Activated T-cell treated with anti-CD3 and anti-CD28 coated beads, Interleukin-2, amount 50 U/mL, for 4 hours (primary cell): ENCODE measurements at places on chromosomes 3 and 15.

GRCh38 chr15:52680041-52680391 is 828 bp upstream of the ATOSA start:
- no peak for DNase-seq

DNA sequence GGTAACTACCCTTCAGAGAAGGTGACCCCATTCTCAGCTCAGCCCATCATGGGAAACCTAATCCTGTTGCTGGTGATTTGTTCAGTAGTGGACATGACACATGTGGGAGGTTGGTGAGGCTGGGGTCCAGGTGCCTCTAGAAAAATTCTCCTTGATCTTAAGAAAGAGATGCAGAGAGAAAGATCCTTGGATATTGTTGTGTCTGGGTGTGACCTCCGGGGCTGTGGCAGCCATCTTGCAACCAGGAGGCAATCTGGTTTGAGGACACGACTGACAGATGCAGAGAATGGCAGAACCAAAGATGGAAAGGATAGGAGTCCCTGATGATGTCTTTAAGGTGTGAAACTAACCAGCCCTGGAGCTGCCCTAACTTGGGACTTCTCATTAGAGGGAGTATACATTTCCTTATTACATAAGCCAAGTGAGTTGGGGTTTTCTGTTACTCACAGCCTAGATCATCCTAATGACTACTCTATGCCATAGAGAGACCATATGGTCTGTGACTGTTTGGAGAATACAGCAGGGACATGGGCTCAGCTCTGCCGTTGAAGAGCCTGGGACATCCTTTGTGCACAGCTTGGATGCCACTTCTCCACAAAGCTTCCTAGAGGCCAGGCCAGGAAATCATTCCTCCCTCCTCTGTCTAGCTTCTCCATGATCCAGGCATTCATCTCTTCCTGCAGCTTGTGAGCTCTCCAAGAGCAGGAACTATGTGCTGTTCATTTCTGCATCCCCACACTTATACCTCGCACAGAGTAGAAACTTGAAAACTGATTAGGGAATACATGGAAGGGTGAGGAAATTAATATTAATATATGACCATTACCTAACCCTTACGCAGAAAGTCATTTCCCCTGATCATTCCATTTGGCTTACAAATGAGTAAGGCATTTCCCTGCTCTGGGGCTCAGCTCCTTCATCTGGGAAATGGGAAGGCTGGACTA is 45.9 kb downstream of the HRH1 start:
- no peak for DNase-seq

GRCh38 chr15:96351761-96352603 is 21.5 kb downstream of the NR2F2 start:
- DNase-seq: no peak

DNA sequence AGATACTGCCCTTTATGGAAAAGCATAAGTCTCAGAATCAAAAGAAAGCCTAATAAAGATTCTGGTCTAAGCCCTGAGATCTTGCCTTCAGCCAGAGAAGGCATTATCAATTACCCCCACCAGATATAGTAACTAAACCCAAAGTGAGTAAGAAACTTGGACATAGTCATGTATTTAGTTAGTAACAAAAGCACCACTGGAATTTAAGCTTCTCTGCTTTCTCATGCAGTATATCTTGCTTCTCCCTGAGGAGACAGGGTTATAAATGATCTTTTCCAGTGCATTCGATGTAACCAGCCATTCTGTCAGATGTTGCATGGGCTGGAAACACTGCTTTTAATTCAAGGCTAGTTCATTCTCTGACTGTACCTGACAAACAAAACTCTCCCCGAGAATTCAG is 946.7 kb downstream of the NAALADL2 start:
- no peak for DNase-seq

DNA sequence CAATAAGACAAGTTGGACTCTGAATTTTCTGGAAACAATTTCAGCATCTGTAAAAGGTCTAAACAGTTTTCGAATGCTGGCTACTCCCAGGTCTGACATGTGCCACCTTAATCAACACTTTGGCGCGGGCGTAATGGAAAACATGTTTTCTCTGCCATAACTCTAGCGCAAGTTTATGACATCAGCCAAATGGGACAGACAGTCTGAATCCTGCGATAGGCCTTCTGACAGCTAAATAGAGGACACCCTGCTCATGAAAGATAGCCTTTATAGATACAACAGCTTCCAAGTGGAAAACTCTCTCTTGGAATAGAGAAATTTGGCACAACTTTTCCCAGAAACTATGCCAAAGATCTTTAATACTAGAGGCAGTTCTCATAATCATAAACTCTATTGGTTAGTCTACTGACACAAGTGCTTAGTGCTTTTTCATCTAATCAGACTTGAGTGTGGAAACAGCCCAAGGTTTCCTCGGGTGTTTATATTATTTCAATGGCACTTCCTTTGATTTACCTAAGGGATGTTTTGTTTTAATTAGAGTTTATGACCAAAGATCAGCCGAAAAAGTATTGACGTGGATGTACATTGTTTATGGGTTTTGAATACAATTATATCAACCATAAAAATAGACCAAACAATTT is 120.1 kb upstream of the DPH6 start:
- DNase-seq: no peak

GRCh38 chr15:58378241-58379085 is 53.3 kb upstream of the LIPC start:
- DNase-seq: no peak

GRCh38 chr3:73745526-73746191 is 120.9 kb upstream of the PDZRN3 start:
- DNase-seq: no peak
